ENCODE measurements at places on chromosomes 1 and 21.

- DNase-seq = no peak
Observed at GRCh38 chr21:33208534-33208933, 21.2 kb upstream of the IFNAR2 start.

DNA sequence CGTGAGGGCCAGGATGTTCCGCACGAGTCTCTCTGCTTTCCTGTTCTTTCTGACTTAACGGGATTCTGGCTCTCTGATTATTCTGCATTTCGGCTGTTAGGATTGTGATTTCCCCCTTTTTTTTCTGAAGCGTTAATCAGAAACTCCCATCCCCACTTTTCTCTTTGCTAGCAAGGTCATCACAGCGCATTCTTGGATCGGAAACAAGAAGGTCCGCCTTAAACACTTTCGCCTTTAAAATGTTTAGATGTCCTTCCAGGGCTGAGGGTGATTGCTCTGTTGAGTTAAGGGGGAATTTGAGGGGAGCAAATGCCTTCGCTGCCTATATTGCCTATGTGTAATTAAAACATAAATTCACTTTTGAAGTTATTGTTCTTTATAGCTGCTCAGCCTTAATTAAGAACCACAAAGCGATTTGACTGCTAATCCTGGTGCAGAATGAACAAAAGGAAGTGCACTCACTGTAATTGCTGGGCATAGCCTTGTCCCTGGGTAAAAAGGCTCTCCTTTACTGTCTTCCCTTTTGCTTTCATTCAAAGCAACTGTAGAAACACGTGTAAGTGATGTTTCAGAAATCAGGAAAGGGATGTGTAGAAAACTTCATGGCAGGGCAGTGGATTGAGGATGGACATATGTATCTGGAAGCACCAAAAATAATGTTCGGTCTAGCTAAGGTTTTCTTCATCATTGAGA is 1.2 kb downstream of the LAMC1 start:
- no peak for DNase-seq

GRCh38 chr1:2356911-2357845 is 34.2 kb downstream of the MORN1 start:
- DNase-seq = no peak

GRCh38 chr21:42013376-42013775 is 3.2 kb upstream of the ZBTB21 start:
- DNase-seq = no peak

DNA sequence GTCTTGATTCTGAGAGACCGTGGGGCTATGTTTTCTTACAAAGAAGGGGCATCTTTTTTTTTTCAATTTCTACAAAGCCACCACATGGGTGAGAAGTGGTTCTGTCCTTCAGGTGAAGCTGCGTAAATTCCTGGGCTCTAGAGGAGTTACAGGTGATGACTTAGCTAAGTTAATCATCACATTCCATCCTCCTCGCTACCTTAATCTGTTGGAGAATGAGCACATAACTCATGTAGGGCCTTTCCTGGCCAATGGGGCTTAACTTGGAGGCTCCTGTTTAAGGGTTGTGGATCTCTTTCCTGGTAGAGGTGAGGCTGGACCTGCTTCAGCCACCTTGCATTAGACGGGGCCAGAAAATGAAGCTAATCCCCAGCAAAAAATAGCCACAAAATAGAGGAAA is 19.9 kb downstream of the REG4 start:
- DNase-seq = no peak

GRCh38 chr21:16840538-16840937 is 672.3 kb upstream of the CXADR start:
- no peak for DNase-seq

- DNase-seq = no peak
Observed at GRCh38 chr1:113987259-113987658, 8.0 kb downstream of the OLFML3 start.

DNA sequence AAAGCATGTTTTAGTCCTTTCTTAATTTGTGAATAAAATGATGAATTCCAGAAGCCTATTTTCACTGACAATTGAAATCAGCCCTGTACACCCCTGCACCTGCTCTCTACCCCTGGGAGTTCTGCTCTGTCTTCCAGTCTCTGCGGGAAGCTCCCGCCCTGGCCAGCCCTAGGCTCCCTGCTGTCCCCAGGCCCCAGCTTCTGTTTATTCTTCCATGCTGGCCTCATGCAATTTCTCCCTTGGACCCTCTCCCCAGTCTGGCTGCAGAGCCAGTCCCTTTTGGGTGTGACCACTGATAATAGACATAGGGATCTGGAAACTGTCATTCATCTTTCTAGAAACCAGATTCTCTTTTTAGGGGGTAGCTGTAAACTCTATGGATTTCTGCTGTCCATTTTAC is 258.6 kb downstream of the GRIK3 start:
- no peak for DNase-seq

DNA sequence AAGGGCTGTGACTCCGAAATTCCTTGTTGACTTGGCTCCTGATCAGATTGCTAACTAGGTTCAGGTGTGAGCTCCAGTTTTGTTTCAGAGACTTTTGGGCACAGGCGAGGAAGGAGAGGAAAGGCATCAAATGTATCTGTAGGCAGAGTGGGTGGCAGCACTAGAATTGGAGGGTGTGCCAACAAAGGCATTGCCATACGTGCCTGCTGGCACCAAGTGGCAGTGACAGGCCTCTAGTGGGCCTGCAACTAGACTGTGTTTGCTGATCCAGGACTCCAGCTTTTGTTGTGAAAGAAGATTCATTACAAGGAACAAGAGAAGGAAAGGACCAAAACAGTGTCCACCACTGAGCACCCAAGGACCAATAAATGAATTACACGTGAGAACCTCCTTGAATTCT is 79.5 kb downstream of the TM2D1 start:
- no peak for DNase-seq

DNA sequence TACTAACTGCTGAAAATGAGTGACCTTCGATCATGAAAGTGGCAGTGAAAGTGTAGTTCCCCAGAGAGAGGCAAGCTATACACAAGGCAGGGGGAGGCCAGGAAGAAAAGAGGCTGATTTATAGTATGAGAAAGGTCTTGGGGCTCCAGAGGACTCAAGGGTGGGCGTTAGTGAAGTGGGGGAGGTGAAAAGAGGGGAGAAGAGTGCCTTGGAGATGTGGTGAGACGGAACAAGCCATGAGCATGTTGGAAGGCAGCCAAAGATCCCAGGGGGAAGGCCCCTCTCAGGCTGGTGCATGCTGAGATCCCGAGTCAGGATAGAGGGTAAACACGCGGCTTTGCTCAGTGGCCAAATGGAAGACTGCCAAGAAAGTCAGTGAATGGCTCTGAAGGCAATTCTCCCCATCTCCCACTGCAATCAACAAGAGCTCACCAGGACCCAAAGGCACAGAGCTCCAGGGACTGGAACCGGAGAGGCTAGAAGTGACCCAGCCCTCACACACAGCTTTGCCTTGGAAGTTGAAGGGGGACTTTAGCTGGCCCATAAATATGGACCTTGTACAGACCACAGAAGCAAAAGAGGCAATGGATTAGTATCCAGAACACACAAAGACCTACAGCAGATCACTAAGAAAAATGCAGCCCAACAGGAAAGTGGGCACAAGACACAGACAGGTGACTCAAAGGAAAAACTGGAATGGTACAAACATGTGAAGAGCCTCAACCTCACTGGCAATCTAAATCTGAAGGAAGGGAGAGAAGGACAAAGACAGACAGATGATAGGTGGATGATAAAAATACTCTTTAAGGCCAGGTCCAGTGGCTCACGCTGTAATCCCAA is 49.6 kb downstream of the HSF2BP start:
- no peak for DNase-seq

- no peak for DNase-seq
Observed at GRCh38 chr1:177897998-177898654, 71.7 kb downstream of the SEC16B start.

DNA sequence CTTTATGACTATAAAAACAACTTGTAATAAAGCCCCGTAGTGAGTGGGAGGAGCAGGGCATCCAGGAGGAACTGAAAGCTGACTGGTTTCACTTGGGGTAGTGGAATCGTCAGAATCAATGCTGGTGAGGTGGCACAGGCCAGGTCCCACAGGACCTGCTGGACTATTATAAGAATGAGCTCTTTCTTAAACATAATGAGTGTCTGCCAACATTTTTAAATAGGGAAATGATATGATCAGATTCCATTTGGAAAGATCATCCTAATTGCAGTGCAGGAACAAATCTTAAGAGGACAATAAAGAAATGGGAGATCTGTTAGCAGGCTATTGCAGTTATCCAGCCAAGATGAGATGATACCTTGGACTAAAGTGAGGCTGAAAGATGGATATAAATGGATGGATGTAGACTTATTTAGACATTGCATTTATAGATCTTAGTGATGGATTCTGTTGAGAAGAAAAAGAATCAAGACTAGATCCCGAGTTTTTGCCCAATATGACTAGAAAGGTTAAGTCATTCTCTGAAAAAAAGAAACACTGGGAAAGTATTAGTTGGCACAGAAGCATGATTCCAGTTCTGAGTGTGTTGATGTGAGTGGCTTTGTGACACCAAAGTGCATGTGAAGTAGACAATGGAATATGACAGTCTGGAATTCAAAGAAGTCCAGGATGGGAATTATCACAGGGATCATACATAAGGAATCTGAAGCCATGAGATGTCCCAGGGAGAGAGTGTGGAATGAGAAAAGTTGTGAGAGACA is 153.3 kb upstream of the SGIP1 start:
- DNase-seq = no peak

- DNase-seq = no peak
Observed at GRCh38 chr1:246155923-246156322, 351.2 kb downstream of the SMYD3 start.

GRCh38 chr1:65830306-65830705 is 37.6 kb downstream of the PDE4B start:
- DNase-seq = no peak

GRCh38 chr1:109048335-109048734 is 6.4 kb upstream of the WDR47 start:
- no peak for DNase-seq

GRCh38 chr1:29211086-29212030 is 19.4 kb downstream of the MECR start:
- DNase-seq = no peak
